Fibroblast of skin of left biceps (primary cell): ENCODE measurements at places on chromosomes 7 and 10.

- DNase-seq: no peak
Measured at GRCh38 chr7:148670374-148670773, 28.3 kb upstream of the CUL1 start.

GRCh38 chr10:111515264-111515663, 438.4 kb downstream of the ADRA2A start:
- DNase-seq: no peak

GRCh38 chr10:30494558-30494957, 60.6 kb downstream of the MAP3K8 start:
- DNase-seq: no peak

- no peak for DNase-seq
Measured at GRCh38 chr10:89162596-89162995, 44.5 kb downstream of the CH25H start.

- no peak for DNase-seq
Measured at GRCh38 chr7:77349141-77349540, 67.0 kb downstream of the GSAP start.

DNA sequence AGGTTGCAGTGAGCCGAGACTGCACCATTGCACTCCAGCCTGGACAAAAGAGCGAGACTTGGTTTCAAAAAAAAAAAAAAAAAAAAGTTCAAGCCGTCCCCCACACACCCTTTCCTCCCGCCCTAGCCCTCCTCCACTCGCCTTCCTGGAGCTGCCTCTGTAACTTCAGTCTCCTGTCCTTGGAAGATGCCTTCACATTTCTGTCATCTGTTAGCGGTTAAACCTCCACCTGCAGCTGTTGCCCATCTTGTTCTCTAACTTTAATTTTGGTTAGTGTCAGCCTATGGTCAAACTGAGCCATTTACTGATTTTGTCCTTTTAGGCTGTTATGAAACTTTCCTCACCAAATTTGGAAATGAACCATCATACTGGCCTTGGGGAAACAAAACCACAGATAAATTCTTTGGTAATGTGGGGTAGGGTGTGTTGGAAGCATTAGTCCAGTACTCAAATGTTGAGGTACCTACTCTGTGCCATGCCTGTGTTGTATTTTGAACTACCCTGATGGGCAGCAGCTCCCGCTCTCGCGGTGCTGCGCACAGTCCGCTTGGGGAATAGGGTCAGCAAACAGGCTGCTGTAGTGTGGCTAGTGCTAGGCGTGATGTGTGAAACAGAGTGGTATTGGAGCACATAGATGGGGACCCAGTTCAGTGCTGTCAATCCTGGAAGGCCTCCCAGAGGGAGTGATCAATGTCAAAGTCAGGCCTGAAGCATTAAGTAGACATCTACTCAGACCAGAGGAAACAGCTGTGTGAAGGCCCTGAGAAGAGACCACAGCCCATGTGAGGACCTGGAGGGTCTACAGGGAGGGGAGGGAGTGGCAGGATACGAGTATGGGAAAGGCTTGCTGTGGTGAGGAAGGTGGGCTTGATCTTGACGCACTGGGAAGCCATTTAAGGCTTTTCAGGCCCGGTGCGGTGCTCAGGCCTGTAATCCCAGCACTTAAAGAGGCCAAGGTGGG, 26.9 kb downstream of the SFXN4 start:
- no peak for DNase-seq

DNA sequence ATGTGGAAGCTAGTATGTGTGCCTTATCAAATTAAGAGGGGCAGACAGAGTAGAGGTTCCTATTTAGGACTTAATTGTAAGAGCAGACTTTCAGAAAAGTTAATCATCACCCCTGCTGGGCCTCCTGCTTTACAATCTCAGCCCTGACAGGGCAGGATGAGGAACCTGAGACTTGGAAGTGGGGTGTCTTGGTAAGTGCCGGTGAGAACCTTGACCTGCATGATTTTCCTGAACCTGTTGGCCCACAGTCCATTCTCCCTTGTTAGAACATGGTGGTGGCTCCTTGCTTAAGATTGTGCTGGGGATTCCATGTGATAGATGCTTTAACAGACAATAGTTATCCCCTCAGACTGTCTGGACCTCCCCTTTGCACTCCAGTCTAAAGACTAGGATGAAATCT, 141.7 kb upstream of the TMEM72 start:
- DNase-seq: no peak

GRCh38 chr10:1508096-1508495, 229.2 kb downstream of the ADARB2 start:
- DNase-seq: no peak

- DNase-seq: no peak
Measured at GRCh38 chr10:28788762-28789161, 111.4 kb downstream of the BAMBI start.

DNA sequence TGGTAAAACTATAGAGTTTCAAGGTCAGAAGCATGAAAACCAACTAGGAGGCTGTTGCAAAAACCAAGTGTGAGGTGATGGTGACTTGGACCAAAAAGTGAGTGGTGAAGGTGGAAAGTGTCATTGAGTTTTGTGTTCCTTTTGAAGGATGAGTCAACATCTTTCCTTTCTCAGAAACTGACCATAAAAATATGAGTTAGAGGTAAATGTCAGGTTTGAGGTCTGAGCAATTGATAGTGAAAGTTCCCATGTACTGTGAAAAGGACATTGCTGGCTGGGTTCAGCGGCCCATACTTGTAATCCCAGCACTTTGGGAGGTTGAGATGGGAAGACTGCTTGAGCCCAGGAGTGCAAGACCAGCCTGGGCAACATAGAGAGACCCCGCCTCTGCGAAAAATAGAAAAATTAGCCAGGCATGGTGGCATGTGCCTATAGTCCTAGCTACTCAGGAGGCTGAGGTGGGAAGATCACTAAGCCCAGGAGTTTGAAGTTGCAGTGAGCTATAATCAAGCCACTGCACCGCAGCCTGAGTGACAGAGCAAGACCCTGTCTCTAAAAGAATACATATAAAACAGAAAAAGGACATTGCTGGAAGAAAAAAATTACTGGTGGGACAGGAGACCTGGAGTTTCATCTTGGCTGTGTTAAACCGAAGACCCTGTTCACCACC, 89.3 kb upstream of the ARID5B start:
- DNase-seq: no peak

- no peak for DNase-seq
Measured at GRCh38 chr7:148182264-148182663, 408.3 kb upstream of the C7orf33 start.

DNA sequence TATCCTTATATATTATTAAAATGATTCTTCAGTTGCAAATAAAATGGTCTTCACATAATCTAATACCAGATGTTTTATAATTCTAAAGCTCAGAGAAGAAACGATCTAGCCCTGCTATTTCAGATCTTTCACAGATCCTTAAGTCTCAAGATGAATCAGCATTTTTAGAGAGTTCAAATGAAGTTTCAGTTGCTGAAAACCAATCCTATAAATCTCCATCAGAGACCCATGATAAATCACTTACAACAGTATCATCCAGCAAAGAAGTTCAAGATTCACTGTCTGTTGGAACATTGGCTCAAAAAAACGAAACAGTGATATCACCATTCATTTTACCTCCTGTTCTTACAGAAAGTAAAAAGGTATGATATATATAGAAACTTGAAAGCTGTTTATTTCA, 137.0 kb downstream of the CCDC7 start:
- DNase-seq: no peak
